HL-60 (cell line): ENCODE measurements at places on chromosomes 3 and 15.

DNA sequence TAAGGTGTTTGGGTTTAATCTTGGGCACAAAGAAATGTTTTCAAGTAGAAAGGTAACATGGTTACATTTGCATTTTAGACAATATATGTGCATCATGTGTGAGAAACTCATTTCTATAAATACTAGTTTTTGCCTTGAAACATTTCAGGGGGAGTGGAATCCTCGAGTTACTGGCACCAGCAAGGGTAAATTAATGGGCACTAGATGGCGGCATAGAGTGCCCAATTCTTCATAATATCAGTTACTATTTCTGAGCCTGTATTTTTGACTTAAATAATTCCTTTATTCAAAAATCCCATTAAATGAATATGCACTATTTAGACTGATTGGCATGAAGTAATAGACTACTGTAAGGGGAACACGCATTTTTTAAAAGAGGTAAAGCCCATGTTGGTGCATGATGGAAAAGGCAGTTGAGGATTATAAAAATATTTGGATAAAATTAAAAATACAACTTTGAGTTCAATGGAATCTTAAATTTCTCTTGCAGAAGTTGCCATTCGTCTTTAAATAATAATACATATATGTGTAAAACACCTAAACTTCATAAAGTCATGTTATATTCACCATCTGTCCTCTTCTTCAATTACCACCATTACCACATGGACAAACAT lies 106.3 kb downstream of the ZBTB20 start:
- no peak for DNase-seq

- DNase-seq, result no peak
These were observed 17.6 kb upstream of the APOD start for GRCh38 chr3:195601382-195601781.

- DNase-seq, result no peak
These were observed 164.2 kb downstream of the POLR2M start for GRCh38 chr15:57870667-57871066.

DNA sequence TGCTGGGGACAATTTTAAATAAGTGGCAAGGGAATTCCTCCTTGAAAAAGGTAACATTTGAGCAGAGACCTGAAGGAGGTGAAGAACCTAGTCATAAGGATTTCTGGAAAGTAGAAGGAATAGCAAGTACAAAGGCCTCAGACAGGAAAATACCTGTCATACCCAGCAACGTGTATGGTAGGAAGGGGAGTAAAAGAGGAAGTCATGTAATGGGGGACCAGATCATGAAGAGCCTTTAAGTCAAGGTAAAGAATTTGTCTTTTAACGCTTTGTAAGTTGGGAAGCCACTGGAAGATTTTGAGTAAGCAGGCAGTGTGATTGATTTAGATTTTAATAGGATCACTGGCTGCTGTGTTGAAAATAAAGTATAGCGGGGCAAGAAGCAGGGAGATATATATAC lies 43.4 kb upstream of the FAH start:
- DNase-seq, result no peak

DNA sequence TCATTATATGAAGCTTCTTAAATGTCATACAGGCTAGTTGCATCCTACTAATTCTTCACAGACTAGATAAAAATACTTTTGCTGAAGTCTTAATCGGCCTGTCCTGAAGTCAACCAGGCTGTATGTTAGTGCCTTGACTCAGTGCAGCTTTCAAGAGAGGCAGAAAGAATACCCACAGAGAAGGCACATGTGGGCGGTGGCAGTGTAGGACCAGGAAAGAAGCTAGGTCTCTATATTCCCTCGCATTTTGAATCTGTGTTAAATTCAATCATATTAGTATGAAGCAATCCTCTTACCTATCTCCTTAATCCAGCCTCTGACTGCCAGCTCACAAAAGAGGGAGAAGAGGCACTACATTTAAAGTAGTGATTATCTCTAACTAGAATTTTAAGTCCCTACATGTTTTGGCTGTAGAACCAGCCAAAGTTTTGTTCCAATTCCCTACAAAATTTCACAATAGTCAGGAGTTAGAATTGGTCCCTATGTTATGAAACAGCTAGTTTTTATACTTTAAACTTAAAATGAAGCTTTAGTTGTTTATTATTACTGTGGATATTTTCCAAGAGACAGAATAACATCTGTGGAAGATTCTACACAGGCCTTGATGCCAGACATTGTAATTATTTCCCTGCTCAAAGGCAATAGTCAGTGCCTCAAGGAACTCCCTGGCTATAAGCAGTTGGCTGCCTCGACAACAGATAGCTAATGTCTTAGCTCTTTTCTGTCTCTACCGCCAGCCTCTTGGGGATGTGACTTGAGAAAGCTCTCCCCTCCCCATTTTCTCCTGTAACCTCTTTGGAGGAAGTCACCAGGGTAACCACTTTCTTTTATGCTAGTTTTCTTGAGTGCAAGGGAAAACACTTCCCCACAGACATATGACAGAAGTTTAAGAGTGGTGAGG lies 31.9 kb downstream of the CRTC3 start:
- DNase-seq, result no peak

DNA sequence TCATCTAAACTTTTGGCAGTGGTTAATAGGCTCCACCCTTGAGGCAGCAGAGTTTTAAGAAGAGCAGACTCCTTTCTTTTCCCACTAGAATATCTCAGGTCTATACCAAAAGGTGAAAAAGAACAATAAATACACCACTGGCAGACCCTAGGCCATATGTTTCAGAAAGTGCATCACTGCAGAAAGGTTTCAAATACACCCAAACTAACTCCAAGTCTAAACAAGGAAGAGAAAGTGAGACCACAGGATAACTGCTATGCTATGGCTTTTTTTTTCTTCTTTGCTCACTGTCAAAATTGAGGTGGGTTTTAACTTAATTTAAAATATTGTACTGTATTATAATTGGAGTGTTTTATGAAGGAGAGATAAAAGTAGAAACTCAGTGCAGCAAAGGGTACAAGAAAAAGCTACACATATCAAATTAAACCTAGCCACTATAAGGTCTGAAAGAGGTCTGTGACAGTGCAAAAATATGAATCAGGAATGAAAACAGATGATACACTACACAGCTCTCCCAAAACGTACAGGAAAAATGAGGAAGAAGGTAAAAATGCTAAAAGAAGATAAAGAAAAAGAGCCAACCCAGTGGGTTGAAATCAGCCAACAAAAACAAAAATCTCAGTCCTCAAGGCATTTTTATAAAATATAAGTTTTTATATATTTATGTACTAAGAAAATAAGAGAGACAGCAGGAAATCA lies 8.4 kb downstream of the SNX4 start:
- no peak for DNase-seq

- no peak for DNase-seq
These were observed 50.6 kb upstream of the PLXNA1 start for GRCh38 chr3:126932188-126932931.
